Stimulated activated CD4-positive, alpha-beta T cell treated with anti-CD3 and anti-CD28 coated beads, TNF-alpha, amount 100 ng/mL, for 1 hour (primary cell): ENCODE measurements at places on chromosomes 16 and 17.

GRCh38 chr16:1762196-1762878 is 9.0 kb downstream of the NME3 start:
- no peak for DNase-seq

- no peak for DNase-seq
Observed at GRCh38 chr17:71422968-71423367, 697.9 kb upstream of the SOX9 start.

- DNase-seq = no peak
Observed at GRCh38 chr16:48555155-48555554, 54.8 kb downstream of the N4BP1 start.

GRCh38 chr17:61895391-61895790 is 32.1 kb upstream of the BRIP1 start:
- DNase-seq = no peak

DNA sequence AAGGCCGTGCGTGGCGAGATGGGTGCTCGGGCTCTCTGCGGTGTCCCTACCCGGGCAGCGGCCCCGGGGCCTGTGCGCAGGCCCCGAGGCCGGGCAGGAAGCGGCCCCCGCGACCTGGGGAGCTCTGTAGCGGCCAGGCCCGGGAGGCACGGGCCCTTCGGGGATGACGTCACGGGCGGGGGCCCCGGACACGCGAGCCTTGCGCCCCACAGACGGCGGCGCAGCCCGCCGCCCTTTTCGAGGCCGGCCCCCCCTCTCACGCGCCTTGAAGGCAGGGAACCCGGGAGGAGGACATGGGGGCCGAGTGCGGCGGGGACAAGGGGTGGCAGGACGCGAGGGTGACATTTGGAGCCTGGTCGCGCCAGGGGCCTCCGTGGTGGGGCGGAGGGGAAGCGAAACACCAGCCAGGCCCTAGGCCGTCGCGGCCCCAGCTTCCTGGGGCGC is 1.1 kb downstream of the RAI1 start:
- DNase-seq = no peak

GRCh38 chr16:70428178-70428998 is 10.5 kb downstream of the ST3GAL2 start:
- DNase-seq = no peak

DNA sequence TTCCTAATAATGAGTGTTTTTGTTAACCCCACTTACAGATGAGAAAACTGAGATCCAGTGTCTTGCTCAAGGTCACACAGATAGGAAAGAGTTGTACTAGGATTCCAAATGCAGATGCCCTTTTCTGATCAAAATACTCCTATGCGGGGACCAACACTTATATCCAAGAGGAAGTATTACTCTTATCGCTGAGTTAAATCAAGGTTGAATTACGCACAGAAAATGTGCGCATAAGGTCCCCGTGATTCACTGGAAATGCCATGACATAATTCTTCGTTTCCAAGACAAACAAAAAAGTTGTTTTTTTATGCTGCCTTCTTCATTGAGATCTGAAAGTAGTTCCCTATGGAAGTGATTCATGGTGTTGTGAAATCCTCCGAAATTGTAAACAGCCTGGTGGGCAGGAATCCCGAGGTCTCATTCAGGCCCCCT is 463.8 kb upstream of the HSBP1 start:
- DNase-seq = no peak

GRCh38 chr16:56195151-56195550 is 3.9 kb downstream of the GNAO1 start:
- DNase-seq = no peak

DNA sequence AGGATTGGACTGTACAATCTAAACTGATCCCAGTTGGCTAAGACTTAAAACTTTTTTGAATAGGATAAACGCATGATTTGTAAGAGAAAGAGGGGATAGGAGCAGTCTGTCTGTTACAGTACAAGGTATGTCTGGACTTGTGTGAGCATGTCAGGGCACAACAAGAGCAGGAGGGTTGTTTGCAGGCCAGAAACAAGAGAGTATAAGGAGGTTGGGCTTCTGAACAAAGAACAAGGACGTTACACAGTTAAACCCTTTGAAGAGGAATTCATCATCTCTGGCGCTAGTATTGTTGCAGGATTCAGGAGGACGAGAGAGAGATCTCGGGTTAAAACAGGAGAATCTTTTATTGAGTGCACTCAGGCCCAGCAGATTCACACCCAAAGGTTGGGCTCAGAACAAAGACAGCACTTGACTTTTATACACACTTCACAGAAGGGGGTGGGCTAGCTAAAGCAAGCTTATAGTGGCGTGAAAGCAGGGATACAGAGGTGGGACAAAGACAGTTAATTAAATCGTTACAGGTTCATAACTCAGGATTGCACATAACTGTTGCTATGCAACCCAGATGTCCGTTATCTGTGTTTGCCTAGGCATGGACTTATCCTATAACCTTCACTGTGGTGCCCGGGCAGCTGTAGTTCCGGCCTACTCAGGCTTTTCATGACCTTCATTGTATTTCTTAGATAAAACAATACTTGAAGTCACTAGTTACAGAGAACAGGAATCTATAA is 34.3 kb downstream of the SEC14L1 start:
- no peak for DNase-seq

DNA sequence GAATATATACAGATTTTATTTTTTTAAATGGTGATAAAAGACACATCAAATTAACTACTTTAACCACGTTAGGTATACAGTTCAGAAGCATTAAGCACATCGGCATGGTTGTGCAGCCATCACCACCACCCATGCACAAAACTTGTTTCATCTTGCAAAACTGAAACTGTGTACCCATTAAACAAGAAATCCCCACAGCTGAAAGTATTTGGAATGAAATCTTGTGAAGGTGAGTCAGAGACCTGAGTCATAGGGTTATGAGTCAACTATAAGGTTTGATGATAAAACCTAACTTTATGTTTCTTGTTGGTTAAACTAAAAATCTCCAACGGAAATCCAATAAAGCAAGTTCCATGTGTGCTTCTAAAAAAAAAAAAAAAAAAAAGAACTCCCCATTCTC is 561.6 kb upstream of the PSMD7 start:
- no peak for DNase-seq

- DNase-seq = no peak
Observed at GRCh38 chr16:52515068-52515671, 31.8 kb downstream of the TOX3 start.

GRCh38 chr17:7712111-7712771 is 5.3 kb upstream of the DNAH2 start:
- no peak for DNase-seq
